ENCODE measurements at places on chromosomes 16 and 17.

DNA sequence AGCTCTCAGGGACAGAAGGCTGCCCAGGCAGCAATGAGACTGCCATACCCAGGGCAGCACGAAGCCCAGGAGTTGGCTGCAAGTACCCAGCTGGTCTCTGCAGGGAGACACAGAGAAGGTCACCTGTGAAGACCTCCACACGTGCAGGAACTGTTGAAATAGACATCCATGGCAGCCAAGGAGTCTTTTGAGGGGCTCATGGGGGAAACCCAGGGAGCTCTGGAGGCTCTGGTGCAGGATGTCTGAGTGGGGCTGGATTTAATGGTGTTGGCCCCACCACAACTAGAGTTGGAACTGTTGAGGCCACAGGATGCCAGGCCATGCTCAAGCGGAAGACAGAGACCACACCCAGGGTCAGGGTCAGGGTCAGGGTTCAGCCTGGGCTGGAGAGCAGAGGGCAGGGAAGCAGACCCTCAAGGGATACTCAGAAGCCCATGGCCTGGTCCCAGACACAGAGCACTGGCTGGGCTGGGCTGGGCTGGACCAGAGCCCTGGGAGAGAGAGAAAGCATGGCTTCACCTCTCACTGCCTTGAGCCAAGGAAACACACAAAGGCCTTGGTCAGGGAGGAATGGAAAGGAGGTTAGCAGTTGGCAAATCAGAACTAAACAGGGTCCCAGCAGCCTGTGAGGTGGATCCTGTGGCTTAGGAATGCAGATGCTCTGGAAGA, 21.4 kb downstream of the PITPNM3 start:
- no peak for DNase-seq

DNA sequence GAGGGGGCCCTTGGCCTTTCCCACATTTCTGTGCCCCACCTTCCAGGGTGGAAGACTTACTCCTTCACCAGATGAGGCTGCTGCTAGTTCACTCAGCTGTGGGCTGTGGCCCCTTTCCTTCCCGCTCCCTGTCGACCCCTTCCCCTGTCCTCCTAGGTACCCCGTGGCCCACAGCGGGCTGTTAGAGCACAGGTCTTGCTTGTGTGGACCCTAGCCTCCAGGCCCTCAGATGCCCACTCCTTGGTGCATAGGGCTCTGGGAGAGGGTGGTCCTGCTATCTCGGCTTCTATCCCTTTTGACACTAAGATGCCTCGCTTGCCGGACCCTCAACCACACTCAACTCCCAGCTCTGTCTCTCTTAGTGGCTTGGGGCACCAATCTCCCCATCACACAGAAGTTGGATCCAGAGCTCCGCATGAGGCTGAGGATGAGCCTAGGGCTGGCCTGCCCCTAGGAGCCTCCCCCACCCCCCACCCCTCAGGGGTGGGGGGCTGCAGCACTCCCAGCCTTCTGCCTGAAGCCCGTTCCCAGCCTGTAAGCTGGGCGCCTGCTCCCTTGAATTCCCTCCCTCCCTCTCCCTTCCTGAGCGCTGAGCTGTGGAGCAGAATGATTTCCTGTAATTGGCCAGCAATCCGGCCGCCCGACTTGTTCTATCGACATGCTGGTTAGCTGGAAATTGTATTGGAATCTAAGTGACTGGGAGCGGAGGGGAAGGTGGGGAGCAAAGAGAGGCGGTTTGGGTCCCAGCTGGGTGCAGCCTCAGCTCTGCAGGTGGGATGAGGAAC, 30.9 kb downstream of the DCAKD start:
- peak; percentile 43 for DNase-seq

DNA sequence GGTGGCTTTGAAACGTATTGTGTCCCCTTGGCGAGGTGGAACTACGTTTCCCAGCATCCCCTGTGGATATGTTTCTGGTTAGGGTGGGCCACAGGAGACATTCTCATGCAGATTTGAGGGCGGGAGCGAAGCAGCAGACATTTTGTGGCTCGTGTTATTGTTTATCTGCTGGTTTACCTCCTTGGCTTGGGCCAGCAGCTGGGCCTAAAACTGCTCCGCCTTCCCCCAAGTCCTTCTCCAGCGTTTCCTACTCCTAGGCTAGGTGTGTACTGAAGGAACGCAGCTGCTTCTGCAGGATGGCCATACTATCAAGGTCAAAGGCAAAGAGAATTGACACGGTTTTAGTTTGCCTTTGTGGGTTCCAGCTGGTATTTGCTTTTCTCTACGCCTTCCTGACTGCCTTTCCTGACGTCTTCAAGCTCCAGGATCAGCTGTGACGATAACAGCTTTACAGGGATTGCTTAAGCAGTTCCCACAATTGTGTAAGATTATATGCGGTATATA, 17.2 kb upstream of the WSB1 start:
- DNase-seq, result no peak

DNA sequence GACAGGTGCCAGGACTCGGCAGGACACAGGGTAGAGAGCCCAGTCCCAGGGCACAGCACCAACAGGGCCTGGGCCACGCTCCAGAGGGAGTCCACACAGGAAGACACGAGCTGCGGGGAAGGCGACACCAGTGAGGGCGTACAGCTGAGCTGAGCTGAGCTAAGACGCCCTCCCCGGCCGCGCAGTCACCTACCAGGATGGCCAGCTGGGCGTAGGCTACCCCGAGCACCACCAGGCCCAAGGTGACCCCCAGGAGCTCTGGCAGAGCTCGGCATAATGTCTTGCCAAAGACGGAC, 42.6 kb downstream of the TSC2 start:
- no peak for DNase-seq

DNA sequence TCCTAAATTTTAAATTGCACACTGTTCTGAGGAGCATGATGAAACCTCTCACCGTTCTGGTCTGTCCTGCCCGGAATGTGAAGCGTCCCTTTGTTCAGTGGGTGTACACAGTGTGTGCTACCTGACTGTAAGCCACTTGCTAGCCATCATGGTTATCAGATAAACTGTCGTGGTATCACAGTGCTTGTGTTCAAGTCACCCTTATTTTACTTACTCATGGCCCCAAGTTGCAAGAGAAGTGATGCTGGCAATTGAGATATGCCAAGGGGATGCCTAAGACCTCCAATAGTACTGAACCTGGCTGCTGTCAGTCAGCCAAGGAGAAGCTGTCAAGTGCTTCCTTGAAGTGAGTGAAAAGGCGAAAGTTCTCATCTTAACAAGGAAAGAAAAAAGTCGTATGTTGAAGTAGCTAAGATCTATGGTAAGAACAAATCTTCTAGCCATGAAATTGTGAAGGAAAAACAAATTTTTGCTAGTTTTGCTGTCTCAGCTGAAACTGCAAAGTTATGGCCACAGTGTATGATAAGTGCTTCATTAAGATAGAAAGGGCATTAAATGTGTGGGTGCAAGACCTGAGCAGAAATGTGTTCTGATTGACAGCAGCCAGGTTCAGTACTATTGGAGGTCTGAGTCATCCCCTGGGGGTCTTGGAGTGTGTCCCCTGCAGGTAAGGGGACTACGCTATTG, 5.8 kb downstream of the PIK3R6 start:
- no peak for DNase-seq

DNA sequence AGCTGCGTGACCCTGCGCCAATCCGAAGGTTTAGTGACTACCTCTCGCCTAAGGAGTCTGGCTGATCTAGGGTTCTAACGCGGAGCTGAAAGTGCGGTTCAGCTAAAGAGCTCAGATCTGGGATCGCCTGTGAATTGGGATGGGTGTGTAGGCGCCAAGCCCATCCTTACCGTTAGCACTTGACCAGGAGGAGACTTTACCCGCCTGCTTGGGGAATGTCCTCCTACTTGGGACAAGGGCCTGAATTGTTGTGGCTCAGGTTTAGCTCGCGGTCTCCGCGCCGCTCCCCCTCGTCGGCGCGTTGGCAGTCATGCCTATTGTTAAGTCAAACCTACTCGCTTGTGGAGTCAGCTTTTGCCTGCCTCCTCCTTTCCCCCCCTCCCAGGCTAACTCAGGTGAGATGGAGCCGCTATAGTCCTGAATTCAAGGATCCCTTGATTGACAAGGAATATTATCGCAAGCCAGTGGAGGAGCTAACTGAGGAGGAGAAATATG, 480 bp downstream of the MRPS7 start:
- DNase-seq, result no peak

- no peak for DNase-seq
Observed at GRCh38 chr17:27217631-27218030, 76.3 kb upstream of the WSB1 start.

DNA sequence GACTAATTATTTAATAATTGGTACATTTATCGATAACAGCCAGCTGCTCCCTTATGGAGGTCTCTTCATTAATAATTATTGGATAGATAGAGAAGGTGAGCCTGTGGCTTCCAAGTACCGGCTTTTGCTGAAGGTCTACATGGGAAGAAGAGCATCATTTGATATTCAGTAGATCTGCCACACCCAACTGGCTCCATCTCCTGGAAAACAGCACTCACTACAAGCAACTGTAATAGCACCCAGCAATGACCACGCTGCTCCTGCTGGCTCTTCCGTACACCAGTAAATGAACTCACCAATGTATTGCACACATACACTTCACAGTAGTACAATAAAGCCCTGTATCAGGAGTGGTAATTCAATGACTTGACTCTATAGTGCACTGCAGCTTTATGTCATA, 19.5 kb downstream of the MARVELD3 start:
- no peak for DNase-seq

- no peak for DNase-seq
Observed at GRCh38 chr17:81572563-81573168, 20.5 kb upstream of the FAAP100 start.

- no peak for DNase-seq
Observed at GRCh38 chr17:17871913-17872312, 35.1 kb upstream of the SREBF1 start.

GRCh38 chr17:7022781-7023571, at the start of gene BCL6B:
BCL6B (plus strand) TSS chr17:7023050; CDS start chr17:7023672, 622 bp downstream.
- DNase-seq, result no peak

DNA sequence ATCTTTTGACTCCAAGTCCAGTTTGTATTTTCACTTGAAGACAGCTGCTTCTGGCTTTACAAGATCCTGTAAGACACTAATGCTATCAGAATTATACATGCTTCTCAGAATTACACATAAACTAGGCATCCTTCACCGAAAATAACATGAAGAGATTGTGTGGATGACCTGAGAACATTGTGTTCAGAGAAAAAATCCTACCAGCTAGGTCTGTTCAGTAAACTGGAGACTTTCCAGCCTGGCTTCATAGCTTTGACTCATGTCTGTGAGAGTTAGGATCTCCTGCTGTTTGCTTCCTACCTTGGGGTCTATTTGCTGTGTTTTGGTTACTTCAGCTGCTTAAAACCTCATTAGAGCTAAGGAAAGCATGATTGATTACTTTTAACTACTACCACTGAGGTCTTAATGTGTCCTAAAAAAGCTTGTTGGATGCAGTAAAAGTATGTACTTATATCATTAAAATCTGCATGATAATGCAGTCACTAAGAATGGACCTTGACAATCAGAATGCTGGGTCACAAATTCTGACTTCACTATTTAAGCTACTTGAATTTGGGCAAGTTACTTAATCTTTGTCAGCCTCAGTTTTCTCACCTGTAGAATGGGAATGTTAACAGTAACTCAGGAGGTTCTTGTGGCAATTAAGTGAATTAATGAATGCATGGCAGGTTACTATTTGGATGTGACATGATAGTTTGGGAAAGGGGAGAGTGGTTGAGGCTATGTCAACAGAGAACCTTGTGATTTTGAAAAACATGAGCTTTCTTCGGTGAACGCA, 8.0 kb upstream of the MYH13 start:
- DNase-seq, result no peak

DNA sequence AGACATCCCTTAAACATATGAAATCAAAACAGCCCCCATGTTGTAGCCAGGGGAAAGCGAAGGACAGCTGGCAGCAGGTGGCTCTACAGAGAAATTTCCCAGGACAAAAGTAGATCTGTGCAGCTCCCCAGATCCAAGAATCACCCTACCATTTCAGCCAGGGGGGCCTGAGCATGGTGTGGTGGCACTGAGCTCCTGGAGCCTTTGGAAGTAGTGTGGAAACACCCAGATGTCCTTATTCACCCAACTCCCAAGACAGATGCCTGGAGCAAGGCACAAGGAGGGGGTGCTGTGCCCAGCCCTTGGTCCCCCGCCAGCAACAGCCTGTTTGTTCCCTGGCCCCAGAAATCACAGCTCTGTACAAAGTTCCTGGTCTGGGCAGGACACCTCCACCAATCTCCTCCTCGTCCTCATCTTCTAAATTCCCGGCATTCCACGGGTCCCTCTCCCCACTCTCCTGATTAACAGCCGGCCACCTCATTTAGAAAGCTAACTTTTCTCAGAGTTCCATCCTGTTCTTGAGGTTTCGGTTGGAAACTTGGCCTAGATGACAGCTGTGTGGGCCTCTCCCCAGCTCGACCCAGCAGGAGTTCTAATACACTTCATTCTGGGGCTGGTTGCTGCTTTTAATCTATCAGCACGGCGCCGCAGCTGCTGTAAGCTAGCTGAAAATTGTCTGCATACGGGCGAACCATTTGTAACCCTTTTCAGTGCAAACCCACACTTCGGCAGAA, 191.1 kb downstream of the C16orf78 start:
- no peak for DNase-seq

DNA sequence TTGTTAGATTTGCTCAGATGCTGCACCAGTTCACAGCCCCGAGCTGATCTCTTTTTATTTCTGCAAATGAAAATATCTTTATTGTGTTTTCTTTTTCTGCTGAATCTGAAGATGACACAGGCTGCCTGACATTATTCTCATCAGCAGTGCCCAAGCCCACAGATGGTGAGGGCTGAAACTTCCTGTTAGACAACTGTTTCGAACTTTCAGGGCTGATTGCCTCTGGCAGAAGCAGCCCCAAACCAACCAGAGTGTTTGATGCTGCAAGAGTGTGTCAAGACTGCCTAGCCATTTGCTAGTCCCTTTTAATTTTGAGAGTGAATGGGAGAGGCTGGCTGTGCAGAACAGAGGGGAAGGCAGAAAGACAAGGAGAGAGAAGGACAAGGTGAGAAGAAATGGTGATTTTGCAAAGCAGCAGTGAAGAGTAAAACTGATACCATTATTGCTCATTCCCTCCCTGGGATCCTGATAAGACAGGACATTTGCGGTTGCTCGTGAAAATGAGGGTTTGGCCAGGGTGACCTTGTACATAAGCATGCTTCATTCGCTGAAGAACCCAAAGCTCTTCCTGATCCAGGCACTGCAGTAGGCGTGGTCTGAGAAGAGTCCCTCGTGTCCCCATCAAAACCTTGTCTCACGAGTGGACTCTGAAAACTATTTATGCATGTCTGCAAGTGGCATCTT, 77.2 kb downstream of the TMEM114 start:
- no peak for DNase-seq

DNA sequence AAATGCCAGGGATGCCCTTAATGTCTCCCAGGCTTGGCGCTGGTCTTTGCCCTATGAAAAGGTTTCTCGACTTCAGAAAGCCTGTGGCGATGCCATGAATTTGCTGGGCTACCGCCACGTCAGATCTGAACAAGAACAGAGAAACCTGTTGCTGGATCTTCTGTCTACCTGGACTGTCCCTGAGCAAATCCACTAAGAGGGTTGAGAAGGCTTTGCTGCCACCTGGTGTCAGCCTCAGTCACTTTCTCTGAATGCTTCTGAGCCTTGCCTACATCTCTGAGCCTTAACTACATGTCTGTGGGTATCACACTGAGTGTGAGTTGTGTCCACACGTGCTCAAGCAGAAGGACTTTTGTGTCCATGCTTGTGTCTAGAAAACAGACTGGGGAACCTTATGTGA, 11.4 kb downstream of the CHST4 start:
- no peak for DNase-seq

Measured in tibial artery (tissue), 4 donors.